ENCODE measurements at places on chromosomes 1 and 21.

- no peak for DNase-seq
Observed at GRCh38 chr1:11157867-11158266, 31.3 kb upstream of the ANGPTL7 start.

DNA sequence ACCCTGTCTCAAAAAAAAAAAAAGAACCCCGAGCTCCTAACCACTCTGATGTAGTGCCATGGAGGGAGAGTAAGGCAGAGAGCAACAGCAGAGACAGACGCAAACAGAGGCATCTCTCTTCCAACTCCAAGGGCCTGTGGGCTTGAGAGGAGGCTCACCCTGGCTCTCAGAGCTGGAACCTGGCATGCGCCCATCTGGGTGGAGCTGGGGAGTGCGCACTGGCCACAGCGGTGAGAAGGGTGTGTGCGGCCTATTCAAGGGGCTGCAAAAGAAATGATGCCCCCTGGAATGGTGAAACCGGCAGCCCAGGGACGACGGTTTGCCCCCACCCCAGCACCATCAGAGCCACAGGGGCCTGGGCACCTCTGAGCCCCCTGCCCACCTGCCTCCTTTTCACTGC is 17.6 kb downstream of the COL8A2 start:
- DNase-seq: no peak

DNA sequence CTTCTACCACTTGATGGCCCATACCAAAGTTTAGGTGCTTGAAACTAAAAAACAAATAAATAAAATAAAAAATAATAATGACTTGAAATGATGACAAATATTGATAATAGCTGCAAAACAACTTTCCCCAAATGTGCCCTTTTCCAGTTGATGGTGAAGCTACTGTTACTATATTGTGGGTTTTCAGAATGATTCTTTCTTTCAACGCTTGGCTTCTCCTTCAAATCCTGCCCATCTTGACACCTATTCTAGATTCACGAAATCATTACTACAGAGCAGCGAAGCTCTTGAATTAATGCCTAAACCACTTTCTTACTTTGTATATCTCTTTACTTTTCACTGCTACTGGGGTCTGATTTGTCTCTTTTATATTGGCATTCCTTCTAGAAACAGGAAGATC is 9.2 kb upstream of the C1orf141 start:
- DNase-seq: no peak

DNA sequence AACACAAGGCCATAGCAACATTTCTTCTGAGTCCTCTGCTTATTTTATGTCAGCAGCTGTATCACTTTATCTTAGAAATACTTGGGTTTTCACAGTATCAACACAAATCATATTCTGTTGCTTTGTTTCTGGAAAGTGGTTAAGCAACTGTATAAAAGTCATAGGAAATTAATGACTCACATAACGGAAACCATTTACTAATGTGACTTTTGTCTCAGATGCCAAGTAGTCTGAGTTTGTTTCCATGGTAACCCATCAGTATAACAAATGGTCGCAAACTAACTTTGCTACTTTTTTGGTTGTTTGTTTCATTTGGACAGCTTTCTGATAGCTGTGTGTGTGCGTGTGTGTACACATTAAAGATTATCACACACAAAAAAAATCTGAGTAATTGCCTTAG is 31.1 kb downstream of the EEIG2 start:
- DNase-seq: no peak

GRCh38 chr1:229842302-229843255 is 216.5 kb downstream of the URB2 start:
- no peak for DNase-seq

Measured in SW480 (cell line).